Fibroblast of villous mesenchyme (primary cell): ENCODE measurements at places on chromosomes 4 and X. TPM values are rescaled to one million over a fixed set of nuclear protein-coding genes. Genes with fewer than 3 reads are reported as not detected.

- DNase-seq: no peak
Measured at GRCh38 chrX:30781711-30782444, 107.2 kb downstream of the TAB3 start.

GRCh38 chr4:23388699-23389395 is 501.0 kb downstream of the PPARGC1A start:
- no peak for DNase-seq

DNA sequence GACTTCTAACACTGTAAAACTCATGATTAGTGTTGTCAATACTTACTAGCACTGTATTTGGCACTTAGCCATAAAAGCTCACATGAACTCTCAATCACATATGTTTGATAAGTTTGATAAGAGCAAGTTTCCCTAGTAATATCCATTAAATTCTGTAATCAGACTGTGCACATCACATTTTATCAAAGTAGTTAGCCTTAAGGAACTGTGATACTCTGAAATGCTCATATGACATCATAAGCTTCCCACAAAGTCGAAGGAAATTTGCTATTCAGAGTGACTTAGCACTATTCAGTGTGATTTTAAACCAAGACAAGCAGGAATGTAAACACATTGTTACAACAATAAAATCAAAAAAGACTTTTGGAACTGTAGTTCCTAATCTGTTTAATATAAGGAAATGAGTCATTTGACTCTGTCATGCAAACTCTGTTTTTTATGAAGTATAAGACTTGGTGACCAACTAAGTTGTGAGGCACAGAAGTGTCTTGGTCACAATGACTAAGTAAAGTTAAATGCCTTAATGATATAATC is 6.7 kb downstream of the SLC7A11 start:
- DNase-seq: peak; percentile 94

GRCh38 chr4:145716200-145716599 is 36.3 kb downstream of the C4orf51 start:
- no peak for DNase-seq

DNA sequence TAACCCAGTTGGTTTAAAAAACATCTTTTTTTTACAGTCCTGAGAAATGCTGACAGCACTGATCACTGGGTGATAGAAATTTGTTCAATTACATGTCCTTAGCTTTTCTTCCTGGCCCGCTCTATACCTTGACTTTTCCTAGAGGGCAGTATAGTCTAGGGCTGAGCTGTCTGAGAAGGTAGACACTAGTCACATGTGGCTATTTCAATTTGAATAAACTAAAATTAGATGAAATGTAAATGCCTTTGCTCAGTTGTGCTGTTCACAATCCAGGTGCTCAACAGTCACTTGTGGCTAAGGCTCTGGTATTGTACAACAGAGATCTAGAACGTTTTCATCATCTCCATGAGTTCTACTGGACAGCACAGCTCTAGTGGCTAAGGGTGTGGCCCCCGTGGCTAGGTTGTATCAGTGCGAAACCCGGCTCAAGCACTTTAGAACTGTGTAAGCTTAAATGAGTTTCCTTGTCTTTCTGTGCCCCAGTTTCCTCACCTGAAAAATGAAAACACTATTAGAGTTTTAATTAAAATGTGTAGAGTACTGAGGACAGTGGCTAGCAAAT is 111.6 kb upstream of the WDR17 start:
- DNase-seq: no peak

- no peak for DNase-seq
Measured at GRCh38 chrX:109266034-109266433, 215.9 kb downstream of the GUCY2F start.

DNA sequence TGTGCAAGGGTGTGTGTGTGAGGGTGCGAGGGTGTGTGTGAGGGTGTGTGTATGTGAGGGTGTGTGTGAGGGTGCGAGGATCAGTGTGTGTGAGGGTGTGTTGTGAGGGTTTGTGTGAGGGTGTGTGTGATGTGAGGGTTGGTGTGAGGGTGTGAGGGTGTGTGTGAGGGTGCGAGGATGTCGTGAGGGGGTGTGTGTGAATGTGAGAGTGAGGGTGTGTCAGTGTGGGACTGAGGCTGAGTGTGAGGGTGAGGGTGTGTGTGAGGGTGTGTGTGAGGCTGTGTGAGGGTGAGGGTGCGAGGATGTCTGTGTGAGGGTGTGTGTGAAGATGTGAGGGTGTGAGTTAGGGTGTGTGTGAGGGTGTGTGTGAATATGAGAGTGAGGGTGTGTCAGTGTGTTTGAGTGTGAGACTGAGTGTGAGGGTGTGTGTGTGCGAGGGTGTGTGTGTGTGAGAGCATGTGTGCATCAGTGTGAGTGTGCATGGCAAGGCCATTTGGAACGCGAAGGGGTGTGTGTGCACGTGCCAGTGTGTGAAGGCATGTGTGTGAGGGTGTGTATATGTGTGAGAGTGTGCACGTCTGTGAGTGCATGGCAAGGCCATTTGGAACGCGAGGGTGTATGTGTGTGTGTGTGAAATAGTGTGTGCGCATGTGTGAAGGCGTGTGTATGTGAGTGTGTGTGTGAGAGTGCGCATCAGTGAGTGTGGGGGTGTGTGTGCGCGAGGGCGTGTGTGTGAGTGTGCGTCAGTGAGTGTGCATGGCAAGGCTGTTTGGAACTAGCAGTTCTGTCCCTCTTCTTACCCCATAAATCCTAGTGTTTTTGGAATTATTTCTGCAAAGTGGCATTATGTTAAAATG is 69.8 kb downstream of the RGS12 start:
- DNase-seq: no peak

- peak; percentile 93 for DNase-seq
Measured at GRCh38 chr4:53861856-53862610, 202.4 kb downstream of the CHIC2 start.

DNA sequence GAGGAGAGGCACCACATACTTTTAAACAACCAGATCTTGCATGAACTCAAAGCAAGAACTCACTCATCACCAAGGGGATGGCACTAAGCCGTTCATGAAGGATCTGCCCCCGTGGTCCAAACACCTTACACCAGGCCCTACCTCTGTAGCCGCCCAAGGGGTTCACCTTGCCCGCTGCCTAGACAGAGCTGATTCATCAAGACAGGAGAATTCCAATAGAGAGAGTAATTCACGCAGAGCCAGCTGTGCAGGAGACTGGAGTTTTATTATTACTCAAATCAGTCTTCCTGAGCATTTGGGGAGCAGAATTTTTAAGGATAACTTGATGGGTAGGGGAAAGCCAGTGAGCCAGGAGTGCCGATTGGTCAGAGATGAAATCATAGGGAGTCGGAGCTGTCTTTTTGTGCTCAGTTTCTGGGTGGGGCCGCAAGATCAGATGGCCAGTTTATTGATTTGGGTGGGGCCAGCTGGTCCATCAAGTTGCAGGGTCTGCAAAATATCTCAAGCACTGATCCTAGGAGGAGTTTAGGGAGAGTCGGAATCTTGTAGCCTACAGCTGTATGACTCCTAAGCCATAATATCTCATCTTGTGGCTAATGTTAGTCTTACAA is 364.7 kb downstream of the PCDH7 start:
- peak; percentile 22 for DNase-seq

TMEM154 gene
- total RNA-seq: 8.1 and 11.2 TPM in 2 replicates

PRAF2 gene
- total RNA-seq: 12.6 and 15.1 TPM in 2 replicates

F8A2 gene
- total RNA-seq: not detected in 2 replicates

ADAMTS3 gene
- 2.6 and 3.0 TPM in 2 replicates for total RNA-seq

MAGEA10 gene
- not detected in 2 replicates for total RNA-seq
